ENCODE measurements at places on chromosomes 11 and 22.

GRCh38 chr11:83249972-83250593 is 36.1 kb downstream of the CCDC90B start:
- peak; percentile 24 for DNase-seq

DNA sequence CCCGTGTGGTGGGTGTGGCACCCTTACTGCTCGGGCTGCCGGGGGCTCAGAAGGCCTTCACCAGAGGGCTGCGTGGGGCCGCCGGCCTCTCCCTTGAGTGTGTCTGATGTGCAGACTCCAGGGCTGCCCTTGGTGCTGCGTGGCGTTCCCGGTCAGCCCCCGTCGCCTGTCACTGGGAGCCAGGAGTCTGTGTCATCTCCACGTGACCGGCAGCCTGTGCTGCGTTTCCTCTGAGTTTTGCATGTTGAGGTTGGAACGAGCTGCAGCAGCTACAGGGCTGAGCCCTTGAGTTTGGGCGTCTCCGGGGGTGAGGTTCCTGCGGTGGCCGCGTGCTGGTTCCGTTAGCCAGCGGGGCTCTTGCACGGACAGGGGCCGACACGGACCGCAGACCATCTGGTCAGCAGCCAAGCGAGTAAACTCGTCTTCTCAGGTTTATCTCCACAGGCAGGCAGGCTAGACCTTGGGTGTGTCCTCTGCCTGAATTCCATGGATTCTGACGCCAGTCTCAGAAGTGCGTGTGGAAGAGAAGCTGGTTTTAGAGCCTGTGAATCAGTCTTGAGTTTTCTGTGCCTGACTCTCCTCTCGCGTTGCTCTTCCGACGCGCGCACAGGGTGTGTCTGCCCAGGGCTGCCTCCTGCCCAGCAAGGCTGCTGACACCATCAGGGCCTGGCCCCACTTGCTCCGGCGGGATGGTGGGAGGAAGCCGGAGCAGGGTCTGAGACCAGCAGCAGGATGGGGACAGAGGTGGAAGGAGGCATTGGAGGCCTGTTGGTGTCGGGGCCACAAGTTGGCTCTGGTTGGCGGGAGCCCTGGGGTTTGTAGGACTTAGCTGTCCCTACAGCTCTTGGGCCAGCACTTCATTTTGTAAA is 10.5 kb downstream of the PTDSS2 start:
- no peak for DNase-seq

DNA sequence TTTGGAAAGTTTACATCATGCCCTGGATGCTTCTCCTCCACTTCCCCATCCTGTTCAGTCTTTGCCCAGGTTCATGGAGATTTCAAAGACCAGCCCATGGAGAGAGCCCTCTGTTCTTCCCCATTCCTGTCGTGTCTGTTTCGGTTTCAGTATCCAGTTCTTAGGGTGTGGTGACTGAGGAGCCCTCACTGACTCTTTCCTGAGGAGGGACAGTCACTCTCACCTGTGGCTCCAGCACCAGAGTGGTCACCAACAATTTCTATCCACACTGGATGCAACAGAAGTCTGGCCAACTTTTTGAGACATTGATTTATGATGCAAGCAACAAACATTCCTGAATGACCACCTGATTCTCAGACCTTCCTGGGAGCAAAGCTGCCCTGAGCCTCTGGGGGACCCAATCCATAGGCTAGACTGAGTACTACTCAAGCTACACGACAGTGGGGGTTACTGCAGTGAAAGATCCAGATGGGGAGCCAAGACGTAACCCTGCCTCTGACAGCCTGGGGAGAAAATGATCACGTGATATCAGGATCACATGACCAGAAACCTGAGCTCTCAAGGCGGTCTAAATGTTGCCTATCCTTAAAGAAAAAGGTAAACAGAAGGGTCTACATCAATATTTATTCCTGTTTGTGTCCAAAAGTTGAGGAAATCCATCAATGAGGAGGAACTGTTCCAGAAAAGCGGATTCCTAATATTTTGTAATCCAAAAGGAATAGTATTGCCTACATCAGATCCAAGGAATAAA is 76.2 kb upstream of the VPREB1 start:
- DNase-seq, result peak; percentile 25

DNA sequence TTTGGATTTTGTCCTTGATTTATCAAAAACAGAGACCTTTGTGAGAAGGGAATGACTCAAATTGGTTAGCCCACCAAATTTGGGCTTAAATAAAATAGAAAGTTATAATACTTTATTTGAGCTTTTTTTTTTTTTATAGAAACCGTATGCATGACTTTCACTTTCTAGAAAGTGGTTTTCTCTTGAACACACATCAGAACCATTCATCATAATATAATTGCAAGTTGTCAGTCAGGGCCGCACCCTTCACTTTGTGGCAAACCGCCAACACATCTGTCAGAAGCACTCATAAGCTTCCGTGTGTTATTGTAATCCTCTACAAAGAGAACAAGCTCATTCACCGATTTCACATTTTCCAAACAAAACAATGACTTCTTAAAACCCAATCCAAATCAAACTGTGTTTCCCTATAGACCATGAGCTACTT is 76.1 kb downstream of the SOX6 start:
- DNase-seq, result no peak

DNA sequence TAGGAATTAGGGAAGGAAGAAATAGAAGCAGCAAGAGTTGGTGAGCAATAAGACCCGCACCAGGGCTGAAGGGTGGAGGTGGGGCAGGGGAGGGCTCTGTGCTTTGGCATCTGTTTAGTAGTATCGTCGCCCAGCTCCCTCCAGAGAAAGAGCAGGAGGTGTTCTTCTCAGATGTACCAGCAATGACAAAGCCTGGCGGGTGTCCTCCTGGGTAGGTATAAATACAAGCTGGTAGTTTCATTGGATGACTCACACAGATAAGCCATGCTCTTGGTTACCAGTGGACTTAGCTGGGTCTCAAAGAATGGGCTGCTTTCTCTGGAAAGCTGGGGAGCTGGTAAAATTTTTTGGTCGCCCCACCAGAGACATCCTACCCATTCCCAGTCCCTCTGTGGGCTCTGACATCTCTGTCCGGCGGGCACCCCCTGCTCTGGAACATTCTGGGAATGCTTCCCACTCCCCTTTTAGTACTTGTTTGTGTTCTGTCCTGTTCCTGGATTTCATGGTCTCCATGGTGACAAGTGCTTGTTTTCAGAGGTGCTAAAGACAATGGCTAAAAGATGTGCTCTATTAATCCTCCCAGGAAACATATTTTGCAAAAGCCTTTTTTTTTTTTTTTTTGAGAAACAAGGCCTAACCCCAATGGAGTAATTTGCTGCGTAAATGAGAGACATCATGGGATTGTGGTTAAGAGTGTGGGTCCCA is 15.4 kb upstream of the TUBA8 start:
- DNase-seq, result no peak

- no peak for DNase-seq
Measured at GRCh38 chr11:71223671-71224660, 28.4 kb downstream of the SHANK2 start.

GRCh38 chr11:22657101-22657694 is 9.2 kb upstream of the GAS2 start:
- no peak for DNase-seq

DNA sequence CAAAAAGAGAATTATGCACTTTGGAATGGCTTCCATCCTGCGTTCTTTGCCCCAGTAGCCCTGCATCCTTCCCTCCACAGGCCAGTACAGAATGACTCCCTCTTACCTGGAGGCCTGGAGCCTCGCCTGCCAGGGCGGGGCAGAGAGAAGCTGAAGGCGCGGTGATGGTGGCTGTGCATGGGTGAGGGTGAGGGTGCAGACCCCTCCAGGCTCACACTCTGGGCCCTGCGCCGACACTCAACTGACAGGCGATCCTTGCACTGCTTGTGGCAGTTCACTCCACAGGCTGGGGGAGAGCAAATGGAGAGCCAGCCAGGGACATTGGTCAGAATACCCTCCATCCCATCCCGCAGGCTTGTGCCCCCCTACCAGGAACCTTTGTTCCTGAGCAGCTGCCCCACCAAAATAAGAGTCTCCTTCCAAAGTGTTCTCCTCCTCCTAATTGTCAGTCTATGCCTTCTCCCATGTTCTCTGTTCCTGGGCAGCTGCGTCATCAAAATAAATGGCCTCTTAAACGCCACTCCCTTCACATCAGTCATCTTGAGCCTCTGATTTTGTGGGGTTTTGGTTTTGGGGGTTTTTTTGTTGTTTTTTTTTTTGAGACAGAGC is 5.9 kb upstream of the NRXN2 start:
- DNase-seq, result no peak

- DNase-seq, result no peak
Measured at GRCh38 chr11:123405123-123405592, 24.9 kb upstream of the GRAMD1B start.

DNA sequence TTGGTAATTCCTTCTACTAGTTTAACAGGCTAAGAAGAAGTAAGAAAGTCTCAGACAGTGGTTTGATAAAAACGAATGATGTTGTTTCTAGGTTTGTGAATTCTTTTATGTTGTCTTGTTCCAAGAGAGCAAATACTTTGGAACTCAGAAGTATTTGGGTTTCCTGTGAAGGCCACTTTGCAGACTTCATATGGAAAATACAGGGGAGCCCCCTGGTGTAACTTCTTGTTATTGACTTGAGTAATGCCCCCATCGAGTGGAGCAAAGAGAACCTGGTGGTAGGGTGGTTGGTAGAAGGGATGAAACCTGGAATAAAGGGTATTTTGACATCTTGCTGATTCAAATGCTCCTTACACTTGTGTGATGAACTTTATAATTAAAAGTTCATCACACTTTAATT is 40.0 kb upstream of the PTH start:
- peak; percentile 6 for DNase-seq

GRCh38 chr22:46672731-46673130 is 52.5 kb downstream of the GRAMD4 start:
- DNase-seq, result no peak

GRCh38 chr11:90916706-90917105 is 693.9 kb upstream of the CHORDC1 start:
- no peak for DNase-seq

- DNase-seq, result peak; percentile 21
Measured at GRCh38 chr11:85787809-85788760, 22.9 kb downstream of the SYTL2 start.

DNA sequence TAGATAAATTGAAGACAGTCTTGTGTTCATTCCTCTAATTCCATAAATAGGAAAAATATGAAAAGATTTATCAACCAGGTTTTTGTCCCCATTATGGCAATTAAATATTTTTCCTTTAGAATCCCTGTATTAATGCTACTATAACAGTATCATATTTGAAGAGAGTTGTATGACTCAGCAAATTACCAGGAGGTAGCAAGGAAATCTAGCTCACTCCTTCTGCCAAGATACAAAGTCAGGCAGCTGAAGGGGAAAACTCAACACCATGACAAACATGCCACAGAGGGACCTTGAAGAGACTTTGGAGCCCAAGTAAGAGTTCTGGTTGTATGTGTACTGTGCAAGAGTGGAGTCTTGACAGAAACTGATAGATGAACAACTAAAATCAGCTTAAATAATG is 143.3 kb downstream of the GUCY1A2 start:
- no peak for DNase-seq

GRCh38 chr11:77993902-77994301 is 566 bp downstream of the INTS4 start:
- DNase-seq, result no peak

DNA sequence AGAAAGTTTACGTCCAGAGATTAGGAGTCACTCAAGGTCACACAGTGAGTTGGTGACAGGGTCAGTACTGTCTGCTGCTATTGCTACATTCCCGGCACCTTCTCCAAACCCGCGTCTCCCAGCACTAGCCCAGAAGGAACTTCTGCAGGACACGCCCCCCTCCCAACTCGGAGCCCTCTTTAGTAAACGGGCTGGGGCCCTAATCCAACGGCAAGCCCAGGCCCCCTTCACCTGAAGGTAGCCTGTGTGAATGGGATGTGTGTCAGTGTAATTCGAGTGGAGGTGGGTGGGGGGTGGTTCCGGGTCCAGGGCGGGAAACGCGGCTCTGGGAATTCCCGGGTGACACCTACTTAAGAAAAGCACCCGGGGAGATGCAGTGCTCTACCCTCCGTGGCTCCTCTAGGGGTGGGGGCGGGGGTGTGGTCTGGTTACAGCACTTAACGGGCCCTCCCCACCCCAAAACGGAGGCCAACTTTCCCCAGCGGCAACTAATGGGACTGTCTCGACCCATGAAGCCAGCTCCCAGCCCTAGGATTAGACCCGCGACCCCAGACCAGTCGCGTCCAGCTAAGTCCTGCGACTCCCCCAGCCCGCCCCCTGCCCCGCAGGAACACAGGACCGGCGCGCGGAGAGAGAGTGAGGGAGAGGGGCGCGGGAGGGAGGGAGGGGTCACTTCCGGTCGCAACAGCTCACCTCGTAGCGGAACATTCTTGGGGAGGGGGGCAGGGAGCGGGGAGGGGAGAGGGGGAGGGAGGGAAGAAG is 468 bp downstream of the PATL1 start:
- peak; percentile 53 for DNase-seq

- no peak for DNase-seq
Measured at GRCh38 chr11:65454311-65454695, 31.7 kb downstream of the NEAT1 start.

GRCh38 chr22:17119481-17120202 is 1.5 kb downstream of the TMEM121B start:
- DNase-seq, result no peak

DNA sequence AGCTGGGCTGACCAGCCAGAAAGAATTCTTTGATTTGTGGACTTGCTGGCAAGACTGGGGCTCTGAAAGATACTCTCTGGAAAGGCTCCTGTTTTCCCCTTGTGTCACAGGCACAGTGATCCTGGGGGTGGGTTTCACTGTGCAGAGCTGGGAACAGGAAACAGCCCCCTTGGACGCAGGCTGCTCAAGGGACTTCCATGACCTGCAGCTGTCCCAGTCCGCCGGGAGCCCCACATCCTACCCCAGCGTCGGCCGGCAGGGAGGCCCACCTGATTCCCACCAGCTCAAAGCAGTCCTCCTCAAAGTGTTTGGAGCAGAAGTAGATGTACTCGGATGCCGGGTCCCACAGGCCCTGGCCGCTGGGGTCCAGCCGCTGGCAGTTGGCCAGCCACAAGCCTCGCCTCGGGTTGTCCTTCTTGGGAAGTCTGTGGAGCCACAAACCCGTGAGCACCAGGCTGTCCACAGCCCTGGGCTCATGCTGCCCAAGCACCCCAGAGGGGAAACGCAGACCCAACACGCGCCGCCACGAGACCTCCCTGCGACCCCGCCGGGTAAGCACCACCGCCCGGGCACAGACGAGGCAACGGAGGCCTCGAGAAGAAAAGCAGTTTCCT is 824 bp downstream of the THAP7 start:
- DNase-seq, result no peak

DNA sequence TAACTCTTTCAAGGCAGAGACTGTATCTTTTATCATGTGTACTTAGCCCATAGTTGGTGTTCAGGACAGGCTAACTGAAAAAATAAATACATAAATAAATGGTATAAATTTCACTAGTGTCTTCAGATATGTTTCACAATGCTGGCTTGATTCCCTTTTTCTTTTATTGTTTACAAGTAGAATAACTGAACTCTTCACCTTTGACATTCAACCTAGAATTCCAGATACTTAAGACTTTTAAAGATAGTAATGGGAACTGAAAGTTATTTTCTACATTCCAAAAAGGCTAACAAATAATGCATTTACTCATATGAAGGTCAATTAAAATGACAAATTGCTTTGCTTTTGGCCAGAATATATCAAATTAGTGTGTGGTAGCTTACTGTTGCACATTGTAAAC is 411.3 kb upstream of the TENM4 start:
- no peak for DNase-seq
